ENCODE measurements at places on chromosomes 1 and 21.

DNA sequence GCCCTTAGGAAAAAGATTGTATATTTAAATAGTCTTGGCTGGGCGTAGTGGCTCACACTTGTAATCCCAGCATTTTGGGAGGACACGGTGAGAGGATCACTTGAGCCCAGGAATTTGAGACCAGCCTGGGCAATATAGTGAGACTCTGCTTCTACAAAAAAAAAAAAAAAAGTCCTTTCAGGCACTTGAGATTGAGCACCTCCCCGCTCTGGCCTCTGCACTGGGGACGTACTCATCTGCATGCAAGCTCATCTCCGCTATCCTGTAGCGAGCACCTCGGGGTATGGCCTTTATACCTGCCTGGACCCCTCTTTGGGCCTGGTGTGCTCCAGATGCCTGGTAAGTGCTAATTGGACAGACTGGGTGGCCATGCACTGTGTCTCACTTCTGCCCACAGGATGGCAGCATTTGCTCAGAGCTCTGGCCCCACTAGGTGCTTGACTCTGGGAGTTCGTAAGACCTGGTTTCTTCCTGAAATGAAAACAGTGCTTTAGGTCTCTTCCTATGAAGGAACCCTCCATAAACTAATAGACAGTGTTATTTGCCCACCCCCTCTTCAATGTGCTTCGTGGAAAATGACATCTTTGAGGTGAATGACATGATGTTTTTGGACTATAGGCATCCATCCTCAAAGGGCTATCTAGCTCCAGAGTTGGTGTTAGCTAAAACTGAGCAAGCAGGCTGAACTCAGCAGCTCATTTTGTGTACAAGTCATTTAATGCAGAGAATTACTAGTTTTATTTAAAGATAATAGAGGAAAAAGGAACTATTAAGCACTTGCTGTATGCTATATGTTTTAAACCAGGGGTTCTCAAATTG, 61.7 kb upstream of the ADAR start:
- no peaks in the 10 kb centered on the region for H3K36me3 ChIP-seq
- H3K27ac ChIP-seq: no peak overlapping the region
- H3K27me3 ChIP-seq: peaks cover 8% of the 10 kb centered on the region
- no peak overlapping the region for H3K4me3 ChIP-seq

DNA sequence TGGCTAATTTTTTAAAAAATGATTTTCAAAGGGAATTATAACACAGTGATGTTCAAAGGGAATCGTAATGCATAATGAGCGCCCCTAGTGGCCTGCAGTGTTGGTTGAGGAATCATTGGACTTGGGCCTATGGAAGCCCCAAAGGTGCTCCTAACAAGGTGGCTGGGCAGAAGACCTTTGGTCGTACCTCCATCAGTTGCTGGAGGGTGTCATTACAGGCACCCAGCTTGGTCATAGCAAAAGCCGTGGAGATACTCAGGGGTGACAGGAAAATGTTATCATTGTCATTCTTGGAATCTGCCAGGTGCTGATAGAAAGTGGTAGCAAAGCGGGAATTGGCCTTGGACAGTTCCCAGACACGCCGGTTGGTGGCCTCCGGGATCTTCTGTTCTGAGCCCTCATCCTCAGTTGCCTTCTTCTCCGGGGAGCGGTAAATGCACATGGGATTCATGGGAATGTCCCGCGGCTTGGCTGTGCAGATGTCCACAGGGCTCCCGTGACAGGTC, 2.7 kb downstream of the SERPINC1 start:
- H3K4me1 ChIP-seq: no peaks in the 10 kb centered on the region
- no peak for DNase-seq
- H3K27ac ChIP-seq: no peak overlapping the region

GRCh38 chr1:212155219-212155618, 119.7 kb downstream of the DTL start:
- no peaks in the 10 kb centered on the region for H3K27me3 ChIP-seq
- H3K36me3 ChIP-seq: no peaks in the 10 kb centered on the region
- no peak overlapping the region for H3K4me3 ChIP-seq
- H3K4me1 ChIP-seq: peaks cover 13% of the 10 kb centered on the region
- no peak for DNase-seq
- no peak overlapping the region for H3K27ac ChIP-seq

- DNase-seq: no peak
- H3K4me1 ChIP-seq: peaks cover 8% of the 10 kb centered on the region
- no peaks in the 10 kb centered on the region for H3K27me3 ChIP-seq
- H3K4me3 ChIP-seq: no peak overlapping the region
- peaks cover 8% of the 10 kb centered on the region for H3K36me3 ChIP-seq
- H3K27ac ChIP-seq: peak overlapping the region; percentile 53
Observed at GRCh38 chr1:243346468-243346867, 90.6 kb downstream of the SDCCAG8 start.

DNA sequence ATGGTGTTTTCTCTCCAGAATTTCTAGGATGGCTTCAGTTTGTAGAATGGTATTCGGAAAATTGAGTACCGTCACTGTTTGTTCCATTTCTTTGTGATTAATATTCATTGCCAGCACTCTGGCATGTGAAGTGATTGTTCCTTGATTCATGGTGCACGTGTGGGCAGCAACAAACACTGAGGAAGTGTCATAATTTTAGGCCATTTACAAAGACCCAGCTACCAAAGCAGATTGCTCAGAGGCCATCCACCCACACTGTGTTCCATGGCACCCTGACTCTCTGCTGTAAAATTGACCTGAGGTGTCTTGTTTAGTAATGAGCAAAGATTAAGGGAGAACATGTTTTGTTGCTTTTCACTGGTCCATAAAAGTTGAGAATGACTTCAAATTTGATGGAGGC, 250.9 kb upstream of the FMN2 start:
- H3K4me1 ChIP-seq: no peaks in the 10 kb centered on the region
- DNase-seq: no peak
- no peaks in the 10 kb centered on the region for H3K36me3 ChIP-seq

GRCh38 chr1:215749414-215749813, 182.3 kb downstream of the KCTD3 start:
- no peak overlapping the region for H3K27ac ChIP-seq
- H3K4me1 ChIP-seq: no peaks in the 10 kb centered on the region
- no peak overlapping the region for H3K4me3 ChIP-seq
- H3K36me3 ChIP-seq: no peaks in the 10 kb centered on the region
- H3K27me3 ChIP-seq: no peaks in the 10 kb centered on the region
- DNase-seq: no peak

GRCh38 chr1:154347961-154348360, 22.6 kb downstream of the ATP8B2 start:
- no peak overlapping the region for H3K27ac ChIP-seq
- no peaks in the 10 kb centered on the region for H3K27me3 ChIP-seq

GRCh38 chr1:225378880-225379279, 49.0 kb downstream of the LBR start:
- no peaks in the 10 kb centered on the region for H3K36me3 ChIP-seq
- peaks cover 2% of the 10 kb centered on the region for H3K4me1 ChIP-seq
